Activated CD4-positive, alpha-beta T cell treated with anti-CD3 and anti-CD28 coated beads for 24 hours (primary cell): ENCODE measurements at places on chromosomes 11 and 22.

GRCh38 chr11:81568918-81569317 is 1164.7 kb downstream of the FAM181B start:
- DNase-seq, result no peak

- DNase-seq, result no peak
Observed at GRCh38 chr11:96111308-96111707, 187.4 kb upstream of the MTMR2 start.

DNA sequence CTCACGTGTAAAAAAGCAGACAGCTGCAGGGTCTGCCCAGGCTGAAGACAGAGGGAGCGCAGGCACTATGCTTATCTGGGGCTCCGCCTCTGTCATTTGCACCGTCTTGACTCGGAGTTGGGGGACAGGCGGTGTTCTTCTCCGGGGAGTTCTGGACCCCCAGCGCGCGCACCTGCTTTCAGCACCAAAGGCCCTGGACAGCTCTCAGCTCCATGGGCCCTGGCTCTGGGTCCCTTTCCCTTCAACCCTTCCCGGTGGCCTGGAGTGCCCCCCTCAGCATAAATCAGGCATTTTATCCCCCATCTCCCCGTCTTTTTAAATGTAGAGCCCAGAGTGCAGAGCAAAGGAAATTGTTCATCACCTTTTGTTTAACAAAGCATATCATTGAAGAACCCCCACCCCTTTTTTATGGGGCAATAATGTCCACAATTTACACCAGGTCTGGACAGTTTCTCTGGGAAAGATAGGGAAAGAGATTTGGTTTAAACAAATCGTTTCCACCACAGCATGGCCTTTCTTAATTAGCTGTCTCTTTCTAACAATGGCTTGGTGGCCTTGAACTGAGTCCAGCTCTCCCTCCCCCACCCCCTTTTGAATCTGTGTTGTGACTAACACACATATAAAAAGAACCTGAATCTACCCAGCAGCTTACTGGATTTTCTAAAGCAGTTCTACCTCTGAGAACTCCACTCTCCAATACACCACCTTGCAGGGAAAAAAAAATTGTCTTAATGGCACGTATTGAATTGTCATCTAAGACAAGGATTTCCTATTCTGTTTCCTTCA is 1.7 kb downstream of the SEZ6L start:
- DNase-seq, result no peak

GRCh38 chr11:108218455-108218854 is 4.0 kb downstream of the NPAT start:
- no peak for DNase-seq

- DNase-seq, result no peak
Observed at GRCh38 chr11:72237112-72237931, 6.7 kb downstream of the PHOX2A start.

DNA sequence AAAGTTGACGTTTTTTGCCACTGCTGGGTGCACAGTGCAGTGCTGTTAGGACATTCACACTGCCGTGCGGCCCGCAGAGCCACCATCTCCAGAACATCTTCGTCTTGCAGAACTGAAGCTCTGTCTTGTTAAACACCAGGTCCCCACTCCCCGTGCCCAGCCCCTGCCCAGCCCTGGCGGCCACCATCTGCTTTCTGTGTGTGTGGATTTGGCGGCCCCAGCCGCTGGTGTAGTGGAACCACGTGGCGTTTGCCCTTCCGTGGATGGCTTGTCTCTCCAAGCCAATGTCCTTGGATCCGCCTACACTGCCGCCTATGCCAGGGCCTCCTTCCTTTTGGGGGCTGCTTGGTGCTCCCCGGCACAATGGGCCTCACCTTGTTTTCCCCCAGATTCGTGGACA is 8.2 kb upstream of the MUC5AC start:
- DNase-seq, result no peak
